ENCODE measurements at places on chromosomes 2 and 18. TPM values are rescaled to one million over a fixed set of nuclear protein-coding genes. Genes with fewer than 3 reads are reported as not detected.

Gene DHRS9
- 3.1 TPM for total RNA-seq

Gene GKN2
- 3.5 TPM for total RNA-seq

Gene RASGRP3
- 1.2 TPM for total RNA-seq

Gene PSTPIP2
- 0.23 TPM for total RNA-seq

Gene PCARE
- not detected for total RNA-seq

Gene MC5R
- total RNA-seq, result not detected

Gene IL36B
- not detected for total RNA-seq

Gene TMEM247
- not detected for total RNA-seq

Gene GRP
- total RNA-seq, result not detected

Gene PPP1R1C
- 3.3 TPM for total RNA-seq

Gene FEZ2
- 49.0 TPM for total RNA-seq

Gene MOCOS
- total RNA-seq, result 2.7 TPM
